ENCODE measurements at places on chromosomes 7 and 10.

DNA sequence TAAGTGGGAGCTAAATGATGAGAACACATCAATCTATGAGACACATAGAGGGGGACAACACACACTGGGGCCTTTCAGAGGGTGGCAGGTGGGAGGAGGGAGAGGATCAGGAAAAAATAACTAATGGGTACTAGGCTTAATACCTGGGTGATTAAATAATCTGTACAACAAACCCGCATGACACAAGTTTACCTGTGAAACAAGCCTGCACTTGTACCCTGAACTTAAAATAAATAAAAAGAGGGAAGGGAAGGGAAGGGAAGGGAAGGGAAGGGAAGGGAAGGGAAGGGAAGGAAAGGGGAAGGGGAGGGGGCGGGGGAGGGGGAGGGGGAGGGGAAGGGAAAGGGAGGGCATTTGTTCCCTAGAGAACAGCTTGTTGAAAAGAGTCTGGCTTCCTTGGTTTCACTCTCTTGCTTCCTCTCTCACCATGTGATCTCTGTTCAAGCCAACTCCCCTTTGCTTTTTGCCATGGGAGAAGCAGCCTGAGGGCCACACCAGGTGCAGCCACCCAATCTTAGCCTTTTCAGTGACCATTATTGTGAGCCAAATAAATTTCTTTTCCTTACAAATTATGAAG is 57.7 kb downstream of the FAM13C start:
- DNase-seq: no peak

DNA sequence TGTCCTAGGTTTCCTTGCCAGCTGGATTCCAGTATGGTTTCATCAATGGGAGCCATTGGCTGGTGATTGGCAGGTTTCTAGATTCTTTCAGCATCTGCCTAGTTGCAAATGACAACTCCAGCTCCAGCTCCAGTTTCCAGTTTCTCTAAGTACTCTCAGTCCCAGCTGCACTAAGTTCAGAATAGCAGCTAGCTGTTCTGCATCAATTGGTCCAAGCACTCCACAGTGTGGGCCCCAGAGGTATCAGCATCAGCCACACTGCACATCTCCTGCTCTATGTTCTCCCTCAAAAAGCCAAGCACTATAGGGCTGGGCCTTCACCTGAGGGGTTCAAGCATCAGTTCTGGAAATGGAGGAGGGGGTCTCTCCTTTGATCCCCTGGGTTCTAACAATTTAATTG is 143.4 kb downstream of the VPS50 start:
- no peak for DNase-seq

DNA sequence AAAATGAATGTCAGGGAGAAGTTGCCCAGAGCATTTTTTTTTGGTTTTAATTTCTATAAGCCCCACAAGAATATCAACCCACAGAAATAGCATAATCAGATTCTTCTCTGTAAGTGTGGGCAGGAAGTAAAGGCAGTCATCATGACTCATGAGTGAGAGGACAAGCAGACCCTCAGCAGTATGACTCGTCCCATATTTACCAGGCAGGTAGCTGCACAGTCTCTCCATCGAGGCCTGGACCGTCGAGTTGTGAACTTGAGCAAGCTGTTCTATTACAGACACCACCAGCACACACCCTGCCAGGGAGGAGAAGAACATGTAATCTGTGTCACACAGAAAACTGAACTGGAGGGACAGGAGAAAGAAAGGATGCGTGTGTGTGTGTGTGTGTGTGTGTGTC is 37.8 kb downstream of the AOAH start:
- DNase-seq: peak; percentile 14

DNA sequence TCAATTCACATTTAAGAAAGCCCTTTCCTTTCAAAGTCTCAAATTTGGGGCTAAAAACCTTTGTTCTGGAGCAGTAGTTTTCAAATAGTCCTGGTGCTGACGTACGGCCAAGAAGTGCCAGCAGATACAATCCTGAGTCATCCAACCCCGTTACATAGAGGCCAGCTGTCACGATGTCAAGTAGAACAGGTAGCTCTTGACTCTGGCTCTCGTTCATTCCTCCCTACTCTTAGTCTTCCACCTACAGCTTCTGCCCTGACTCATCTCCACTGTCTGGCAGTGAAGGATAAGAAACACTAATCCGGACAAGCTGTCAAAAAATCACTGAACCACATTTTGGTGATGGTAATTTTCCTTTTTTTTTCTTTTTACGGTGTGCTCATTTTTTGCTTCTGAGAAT is 132.4 kb upstream of the PTN start:
- peak; percentile 17 for DNase-seq

DNA sequence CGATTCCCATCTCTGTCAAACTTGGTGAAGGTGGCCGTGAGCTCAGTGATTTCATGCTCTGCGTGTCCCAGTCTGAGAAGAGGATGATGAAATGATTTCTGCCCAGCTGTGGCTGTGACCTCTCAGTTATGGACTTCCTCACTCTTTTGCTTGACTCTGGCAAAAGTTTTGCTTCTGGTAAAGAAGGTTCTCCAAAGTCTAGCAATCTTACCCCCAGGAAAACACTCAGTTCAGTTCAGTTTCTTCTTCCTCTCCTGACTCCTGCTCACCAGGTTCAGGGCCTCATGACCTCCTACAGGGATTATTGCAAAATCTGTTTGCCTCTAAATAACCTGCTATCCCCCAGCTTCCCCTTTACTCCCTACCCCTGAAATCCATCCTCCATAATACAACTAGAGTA is 4.9 kb upstream of the BLOC1S2 start:
- no peak for DNase-seq

DNA sequence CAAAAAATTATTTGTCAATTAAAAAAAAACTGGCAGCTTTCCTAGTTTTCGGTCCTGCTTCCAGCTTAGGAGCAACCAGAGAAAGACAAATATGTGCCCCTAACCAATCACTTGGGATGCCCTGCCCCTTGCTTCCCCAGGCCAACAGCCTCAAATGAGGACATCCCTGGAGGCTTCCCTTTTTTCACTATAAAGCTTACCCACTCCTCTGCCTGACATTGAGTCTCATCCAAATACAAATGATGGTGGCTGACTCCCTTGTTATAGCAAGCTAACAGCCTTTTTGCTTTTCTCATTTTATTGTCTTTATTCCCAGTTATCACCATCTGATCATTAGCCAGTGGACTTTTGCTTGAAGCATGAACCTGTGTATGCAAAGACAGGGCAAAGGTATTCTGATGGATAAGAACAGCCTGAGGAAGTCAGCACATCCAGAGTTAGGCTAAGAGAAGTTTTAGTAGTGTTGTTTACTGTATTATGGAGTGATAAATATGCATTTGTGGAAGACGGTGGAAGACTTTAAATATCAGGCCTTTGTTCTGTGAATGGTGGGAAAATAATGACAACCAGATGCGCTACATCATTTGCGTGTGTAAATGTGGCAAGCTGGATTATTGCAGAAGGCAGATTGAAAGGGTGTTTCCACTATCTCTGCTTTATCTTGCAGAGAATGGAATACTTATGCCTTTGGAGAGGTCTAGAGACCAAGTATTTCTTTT is 1.7 kb upstream of the CCM2 start:
- DNase-seq: no peak

DNA sequence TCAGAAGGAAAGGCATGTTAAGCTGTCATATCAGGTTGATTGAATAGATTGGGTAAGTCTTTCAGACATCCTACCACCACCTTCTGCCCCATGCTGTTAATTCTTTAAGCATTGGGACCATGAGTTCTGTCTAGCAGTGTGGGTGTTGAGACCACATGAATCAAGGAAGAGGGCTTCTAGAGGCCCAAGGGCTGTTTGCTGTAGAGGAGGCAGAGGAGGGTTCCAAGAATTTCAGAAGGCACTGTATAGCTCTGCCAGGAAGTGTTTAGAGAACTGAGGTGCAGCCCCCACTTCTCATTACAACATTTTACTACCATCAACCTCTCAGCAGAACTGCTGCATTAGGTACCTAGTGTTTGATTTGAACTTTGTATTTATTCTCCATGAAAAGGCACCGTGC is 720.2 kb downstream of the AUTS2 start:
- no peak for DNase-seq

- DNase-seq: no peak
These were observed 204.6 kb downstream of the HECW1 start for GRCh38 chr7:43317075-43317474.

- no peak for DNase-seq
These were observed 87.6 kb upstream of the NEBL start for GRCh38 chr10:20984662-20985061.

DNA sequence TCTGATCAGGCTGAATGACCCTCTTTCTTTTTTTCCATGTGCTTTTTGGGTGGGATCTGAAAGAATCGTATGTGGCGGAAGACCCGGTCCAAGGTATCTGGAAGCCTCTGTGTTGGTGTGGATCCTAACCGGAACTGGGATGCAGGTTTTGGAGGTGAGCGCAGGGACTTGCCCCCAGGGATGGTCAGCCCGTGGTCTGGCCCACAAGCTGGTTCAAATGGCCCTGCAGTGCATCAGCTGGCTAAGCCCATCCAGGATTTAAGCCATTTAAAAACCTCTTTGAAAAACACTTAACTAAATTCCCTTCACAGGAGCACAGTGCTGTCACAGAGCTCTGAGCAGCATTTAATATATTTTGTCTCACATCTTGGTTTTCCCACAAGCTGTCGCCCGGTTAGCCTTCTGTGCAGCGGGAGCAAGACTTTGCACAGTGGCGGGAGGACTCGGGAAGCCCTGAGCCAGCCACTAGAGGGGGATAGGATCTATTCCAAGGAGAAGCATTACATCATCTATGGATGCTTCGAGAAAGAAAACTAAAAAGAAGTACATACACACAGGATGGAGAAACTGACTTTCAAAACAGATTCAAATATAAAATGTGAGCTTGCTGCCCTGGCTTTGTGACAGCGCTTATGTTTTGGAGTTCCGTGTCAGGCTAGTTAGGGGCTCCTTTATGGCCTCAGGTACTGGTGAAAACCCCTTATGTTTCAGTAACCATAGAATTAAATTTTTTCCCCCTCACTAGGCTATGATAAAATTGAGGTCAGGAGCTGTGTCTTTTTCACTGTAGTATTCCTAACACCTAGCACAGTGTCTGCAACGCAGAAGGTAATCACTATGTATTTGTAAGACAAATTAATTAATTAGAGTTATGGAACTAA is 11.3 kb downstream of the CPA2 start:
- peak; percentile 85 for DNase-seq

- no peak for DNase-seq
These were observed 294.8 kb upstream of the DGKB start for GRCh38 chr7:15197042-15197977.

- DNase-seq: no peak
These were observed 165.5 kb downstream of the MAGI2 start for GRCh38 chr7:79287981-79288380.

All from fibroblast of pulmonary artery (primary cell).